ENCODE measurements at places on chromosomes 16 and 17.

DNA sequence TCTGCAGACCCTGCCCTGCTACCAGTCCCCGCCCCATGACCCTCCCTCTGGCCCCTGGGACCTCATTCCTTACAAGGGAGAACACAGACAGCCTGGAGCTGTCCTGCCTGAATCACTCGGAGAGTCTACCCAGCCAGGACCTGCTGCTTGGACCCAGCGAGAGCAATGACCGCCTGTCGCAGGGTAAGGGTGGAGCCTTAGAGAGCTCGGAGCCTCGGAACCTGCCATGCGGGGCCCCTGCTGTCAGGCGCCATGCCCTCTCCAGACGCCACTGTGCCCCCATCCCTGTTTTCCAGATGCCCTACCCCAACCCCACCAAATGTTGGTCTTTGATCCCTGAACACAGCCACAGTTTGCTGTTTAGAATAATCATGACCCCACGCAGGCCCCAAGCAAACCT lies 5.6 kb downstream of the SH2B1 start:
- no peak for DNase-seq

- peak; percentile 36 for DNase-seq
Measured at GRCh38 chr17:68600067-68600930, 868 bp downstream of the FAM20A start.

- no peak for DNase-seq
Measured at GRCh38 chr17:3927628-3928340, 11.5 kb upstream of the P2RX1 start.

DNA sequence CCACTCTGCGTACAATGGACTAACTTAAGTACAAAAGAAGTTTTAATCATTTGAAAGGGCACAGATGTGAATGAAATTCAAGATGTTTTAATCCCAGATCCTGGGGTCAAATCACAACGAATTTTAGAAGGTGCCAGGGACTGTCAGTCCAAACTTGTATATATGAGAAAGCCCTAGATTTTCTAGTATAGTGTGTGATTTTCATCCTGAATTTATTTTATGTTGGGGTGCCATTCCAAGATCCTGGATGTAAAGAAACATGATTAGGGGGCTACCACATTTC lies 64.3 kb downstream of the TUBD1 start:
- DNase-seq: no peak

GRCh38 chr17:75048249-75048878 lies 1.3 kb downstream of the KCTD2 start:
- no peak for DNase-seq

GRCh38 chr16:85144026-85144915 lies 32.0 kb upstream of the CIBAR2 start:
- no peak for DNase-seq

- DNase-seq: no peak
Measured at GRCh38 chr16:60852635-60853034, 1183.6 kb downstream of the CDH8 start.

DNA sequence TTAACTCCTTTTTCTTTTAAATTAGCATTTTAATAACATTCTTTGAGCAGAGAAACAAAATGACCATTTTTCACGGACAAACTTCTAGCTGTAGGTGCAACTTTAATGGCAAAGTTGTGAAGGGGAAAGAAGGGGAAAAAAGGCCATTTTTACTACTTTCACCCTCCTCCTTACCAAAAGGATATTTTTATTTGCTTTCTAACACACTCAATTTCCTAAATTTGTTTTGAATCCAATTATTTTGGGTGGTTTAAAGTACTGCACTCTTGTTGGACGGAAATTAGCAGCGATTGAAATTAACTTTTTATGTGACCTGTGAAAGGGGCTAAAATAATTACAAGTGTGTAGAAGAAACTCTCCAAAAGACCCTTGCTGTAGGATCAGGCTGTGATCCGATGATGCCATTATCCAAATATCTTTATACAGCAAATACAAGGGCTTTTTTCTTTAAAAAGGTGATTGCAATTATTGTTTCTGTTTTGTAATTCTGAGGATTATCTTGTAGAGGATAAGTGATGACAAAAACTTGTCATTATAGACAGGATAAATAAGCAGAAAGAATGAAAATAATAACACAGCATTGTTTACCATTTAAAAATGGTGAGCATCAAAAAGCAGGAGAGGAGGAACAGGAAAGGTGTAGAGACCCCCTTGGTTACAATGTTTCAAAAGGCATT lies 42.4 kb downstream of the SNX11 start:
- no peak for DNase-seq

DNA sequence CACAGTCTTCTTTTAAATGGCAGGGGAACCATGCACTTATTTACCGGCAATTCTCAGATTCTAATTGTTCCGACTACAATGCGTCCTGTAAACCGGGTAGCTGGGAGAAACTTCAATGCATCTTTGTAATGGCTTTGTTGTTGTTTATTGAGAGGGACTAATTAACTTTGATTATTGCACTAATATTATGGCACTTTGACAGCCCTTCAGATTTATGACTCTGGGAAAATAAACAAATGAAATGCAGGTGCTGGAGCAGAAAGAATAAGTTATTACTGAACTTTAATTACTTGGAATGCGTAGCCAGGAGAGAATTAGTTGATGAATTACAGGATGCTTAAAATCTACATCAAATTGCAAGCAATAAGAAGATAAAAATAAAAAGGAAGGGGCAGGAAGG lies 77.0 kb downstream of the WWOX start:
- DNase-seq: no peak

- DNase-seq: no peak
Measured at GRCh38 chr16:65268331-65268730, 146.5 kb upstream of the CDH11 start.

- no peak for DNase-seq
Measured at GRCh38 chr16:55613613-55614335, 42.0 kb upstream of the SLC6A2 start.

DNA sequence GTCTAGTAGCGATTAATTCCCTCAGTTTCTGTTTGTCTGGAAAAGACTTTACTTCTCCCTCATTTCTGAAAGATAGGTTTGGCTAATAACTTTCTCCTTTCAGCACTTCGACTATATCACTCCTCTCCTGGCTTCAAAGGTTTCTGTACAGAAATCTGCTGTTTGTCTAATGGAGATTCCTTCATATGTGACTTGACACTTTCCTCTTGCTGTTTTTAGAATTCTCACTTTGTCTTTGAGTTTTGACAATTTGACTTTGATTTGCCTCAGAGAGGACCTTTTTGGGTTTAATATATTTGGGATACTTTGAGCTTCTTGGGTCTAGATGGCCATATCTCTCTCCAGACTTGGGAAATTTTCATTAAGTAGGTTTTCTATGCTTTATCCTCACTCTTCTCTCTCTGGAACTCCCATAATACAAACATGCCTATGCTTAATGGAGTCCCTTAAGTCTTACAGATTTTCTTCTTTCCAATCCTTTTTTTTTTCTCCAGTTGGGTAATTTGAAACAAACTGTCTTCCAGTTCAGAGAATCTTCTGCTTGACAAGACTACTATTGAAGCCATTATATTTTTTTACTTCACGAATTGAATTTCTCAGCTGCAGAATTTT lies 7.8 kb upstream of the PRSS21 start:
- DNase-seq: no peak

DNA sequence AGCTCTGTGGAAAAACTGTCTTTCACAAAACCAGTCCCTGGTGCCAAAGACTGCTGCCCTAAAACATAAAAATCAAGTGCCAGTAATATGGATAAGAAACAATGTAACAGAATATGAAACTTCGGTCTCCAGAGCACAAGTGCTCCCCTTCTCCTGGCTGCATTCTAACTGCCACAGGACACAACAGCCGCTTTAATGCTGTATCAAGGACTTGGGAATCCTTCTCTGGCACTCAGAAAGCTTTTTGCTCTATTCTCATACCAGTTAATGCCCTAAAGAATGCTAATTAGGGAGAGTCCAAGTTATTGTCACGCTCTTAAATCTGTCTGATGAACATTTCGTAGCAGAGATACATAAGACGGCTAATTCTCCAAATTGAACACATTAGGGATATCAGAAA lies 90.9 kb downstream of the PARN start:
- DNase-seq: no peak

GRCh38 chr17:7915611-7916384 lies at the start of gene RNF227:
Gene RNF227 (minus strand): TSS chr17:7916289. CDS start chr17:7916195, 94 bp downstream.
- DNase-seq: peak; percentile 62

All from A549 (cell line).